ENCODE measurements at places on chromosomes 11 and 22. TPM values are rescaled to one million over a fixed set of nuclear protein-coding genes. Genes with fewer than 3 reads are reported as not detected.

- ATAC-seq, result no peak
These were observed 1151.2 kb upstream of the CCDC90B start for GRCh38 chr11:84437071-84437980.

- no peak for ATAC-seq
These were observed 3.9 kb downstream of the TENM4 start for GRCh38 chr11:79436919-79437277.

DNA sequence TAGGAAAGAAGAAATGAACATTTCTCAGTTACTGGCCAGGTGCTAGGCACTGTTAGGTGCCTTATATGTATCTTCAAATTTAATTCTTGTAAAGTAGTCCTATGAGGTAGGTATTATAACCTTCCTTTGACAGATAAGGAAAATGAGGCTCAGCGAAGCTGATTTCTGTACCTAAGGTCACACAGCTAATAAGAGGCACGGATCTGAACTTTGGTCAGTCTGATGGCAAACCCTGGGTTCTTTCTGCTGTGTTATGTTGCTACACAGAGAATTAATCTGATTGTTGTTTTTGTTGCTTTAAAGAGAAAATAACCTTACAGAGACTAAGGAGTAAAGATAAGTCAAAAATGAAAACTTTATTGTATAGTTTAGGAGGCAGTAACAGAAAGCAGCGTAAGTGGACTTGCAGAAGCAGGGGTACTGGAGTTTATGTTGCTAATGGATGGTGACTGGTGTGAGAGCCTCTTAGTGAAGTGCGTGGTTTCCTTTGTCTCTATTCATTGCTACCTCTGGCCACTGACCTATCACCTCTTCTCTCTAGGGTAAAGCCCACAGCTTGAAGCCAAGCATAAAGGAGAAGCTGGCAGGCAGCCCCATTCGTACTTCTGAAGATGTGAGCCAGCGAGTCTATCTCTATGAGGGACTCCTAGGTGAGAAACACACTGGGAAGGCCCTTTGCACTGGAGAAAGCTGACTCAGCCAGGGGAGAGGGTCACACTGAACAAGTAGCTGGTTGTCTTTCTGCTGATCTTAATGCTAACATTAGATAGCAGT is 38.3 kb downstream of the MADD start:
- no peak for ATAC-seq

- no peak for ATAC-seq
These were observed 132.1 kb upstream of the PAX6 start for GRCh38 chr11:31943056-31943780.

DNA sequence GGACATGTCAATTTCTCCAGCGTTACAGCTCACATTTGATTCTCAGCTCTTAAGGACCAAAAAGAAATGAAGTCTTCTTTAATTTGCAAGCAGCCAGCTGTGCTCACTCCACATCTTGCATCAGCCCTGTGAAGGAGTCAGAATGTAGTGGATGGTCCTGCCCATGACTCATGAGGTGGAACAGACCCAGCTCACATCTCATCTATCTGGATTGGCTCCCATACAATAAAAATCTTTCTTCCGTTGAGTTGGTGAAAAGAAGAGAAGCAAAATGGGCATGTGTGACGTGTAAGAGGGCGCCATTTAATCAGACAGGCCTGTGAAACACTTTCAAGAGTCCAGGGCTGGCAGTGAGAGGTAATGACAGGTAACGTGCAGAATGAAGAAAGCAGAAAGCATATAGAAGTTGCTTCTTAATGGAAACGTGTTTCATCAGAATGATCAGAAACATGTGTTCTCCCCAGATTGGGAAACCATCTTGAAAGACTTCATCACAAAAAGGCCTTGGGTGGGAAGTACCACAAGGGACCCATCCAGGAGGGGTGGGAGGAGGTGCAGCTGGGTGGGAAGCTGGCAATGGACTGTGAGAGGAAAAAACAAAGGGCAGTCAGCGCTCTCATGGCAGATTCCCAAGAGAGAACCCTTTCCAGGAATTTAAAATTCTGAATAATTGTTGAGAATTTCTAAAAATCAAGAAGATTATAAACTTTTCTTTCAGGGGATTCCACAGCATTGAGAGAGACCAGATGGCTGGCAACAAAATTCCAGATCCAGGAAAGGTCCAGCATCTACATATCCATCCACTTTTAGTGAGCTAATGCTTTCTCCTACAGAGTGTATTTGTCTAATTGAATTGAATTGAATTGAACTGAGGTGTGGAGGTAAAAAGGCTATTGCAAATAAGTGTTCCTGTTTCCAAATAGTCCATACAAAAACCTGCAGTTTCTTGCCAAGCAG is 57.0 kb downstream of the ETS1 start:
- ATAC-seq, result peak; percentile 56

DNA sequence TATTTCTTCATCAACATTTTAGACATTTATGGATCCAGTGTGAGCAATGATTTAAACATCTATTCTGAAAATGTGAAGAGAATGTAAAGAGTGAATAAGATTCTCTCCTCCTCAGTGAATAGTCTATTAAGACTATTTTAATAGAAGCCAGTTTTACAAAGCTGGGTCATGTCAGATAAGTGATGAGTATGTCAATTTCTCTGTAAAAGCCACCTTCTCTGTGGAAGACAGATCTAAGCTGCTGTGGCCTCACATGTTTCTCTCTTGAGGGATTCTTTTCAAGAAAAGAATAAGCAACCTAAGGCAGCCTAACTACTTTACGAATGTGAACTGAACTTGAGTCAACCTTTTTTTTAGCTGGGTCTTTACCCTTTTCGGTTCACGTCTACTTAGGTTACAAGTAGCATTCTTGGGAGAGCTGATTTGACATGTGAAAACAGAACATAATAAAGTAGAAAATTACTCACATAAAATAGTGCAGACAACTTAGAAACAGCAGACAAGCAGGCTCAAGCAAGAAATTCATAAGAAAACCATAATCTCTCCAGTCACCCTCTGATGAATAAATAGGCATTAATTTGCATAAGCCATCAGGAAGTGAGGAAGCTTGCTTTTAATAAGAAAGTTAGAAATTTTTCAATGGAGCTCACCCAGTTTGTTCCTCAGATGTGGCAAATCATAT is 9.9 kb downstream of the CTSC start:
- ATAC-seq, result no peak

GRCh38 chr22:20728523-20729190 is 45.3 kb upstream of the SERPIND1 start:
- ATAC-seq, result no peak

DNA sequence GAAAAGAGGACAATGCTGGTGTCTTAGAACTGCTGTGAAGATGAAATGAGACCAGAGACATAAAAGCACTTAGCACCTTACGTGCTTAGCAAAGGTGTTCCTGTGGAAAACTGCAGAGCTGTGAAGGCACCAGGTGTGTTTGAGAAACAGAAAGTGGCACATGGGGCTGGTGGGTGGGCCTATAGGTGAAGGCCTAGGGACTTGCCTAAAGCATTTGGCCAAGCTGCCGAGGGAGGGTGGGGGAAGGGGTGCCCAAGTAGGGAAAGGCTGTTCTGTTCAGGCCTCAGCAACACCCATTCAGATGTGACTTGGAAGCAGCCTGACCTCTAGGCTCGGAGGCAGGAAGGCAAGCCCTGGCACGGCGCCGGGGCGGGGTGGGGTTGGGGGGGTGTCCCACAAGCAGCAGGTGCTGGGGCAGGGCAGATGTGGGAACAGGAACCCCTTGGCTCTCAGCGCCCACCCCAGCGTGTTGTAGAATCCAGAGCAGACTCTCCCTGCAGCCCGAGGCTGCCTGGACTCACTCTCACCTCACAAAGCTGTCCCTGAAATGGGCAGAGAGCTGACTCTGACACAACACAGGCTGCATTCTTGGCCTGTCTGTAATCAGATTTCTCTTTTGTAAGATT is 366.7 kb upstream of the NARS2 start:
- no peak for ATAC-seq

DNA sequence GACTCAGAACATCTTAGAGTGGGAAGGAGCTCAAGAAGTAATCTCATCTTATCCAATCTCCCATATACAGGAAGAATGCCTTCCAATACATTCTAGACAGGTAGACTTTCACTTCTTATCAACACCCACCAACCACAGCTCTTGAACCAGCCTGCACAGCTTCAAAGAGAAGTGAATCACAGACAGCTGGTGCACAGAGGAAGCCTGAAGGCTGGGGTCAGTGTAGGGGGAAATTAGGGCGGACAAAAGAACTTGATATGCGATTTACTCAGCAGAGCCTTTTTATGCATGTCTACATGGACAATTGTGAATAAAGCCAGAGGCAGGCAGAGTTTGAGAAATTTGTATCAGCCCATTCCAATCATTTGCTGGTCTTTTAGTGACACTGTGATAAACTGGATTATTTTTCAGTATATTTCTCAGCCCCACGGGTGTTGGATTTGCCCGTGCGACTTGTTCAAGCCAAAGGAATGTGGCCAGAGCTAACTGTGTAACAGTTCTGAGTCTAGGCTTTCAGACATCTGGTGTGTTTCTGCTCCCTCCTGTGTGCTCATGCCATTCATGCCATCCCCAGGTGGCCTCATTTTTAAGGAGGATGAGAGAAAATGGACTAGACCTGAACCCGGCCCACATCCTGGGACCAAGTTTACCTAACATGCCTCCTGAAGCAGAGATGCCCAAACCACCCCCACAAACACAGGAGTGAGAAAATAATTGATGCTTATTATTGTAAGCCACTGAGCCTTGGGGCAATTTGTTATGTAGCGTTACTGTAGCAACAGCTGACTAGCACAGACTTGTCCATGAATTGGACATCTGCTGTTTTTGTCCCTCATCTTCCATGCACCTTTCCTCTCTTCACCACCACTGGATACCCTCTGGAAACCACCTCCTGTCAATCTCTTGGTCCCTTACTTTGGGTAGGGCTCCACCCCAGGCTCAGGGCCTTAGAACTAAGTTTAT is 137.5 kb upstream of the HSD17B12 start:
- ATAC-seq, result no peak

GRCh38 chr11:95361180-95361579 is 130.2 kb upstream of the SESN3 start:
- ATAC-seq, result no peak

DNA sequence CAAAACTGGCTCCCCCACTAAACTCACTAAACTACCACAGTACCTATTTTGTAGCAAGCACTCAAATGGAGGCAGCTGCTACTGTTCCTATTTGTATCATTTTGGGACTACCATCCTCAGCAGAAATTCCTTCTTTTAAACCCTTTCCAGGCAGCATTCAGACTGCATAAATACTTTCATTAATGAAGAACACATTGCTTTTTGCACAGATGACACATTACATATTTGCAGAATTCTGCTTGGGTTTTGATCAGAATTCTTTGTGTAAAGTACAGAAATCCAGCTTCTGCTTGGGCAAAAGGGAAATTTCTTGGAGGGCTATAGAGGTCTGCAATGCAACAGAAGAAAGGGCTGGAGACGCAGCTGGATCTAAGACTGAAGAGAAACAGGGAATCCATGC is 24.2 kb downstream of the RBX1 start:
- no peak for ATAC-seq

- ATAC-seq, result no peak
These were observed 23.5 kb downstream of the BBOX1 start for GRCh38 chr11:27064086-27064485.

DNA sequence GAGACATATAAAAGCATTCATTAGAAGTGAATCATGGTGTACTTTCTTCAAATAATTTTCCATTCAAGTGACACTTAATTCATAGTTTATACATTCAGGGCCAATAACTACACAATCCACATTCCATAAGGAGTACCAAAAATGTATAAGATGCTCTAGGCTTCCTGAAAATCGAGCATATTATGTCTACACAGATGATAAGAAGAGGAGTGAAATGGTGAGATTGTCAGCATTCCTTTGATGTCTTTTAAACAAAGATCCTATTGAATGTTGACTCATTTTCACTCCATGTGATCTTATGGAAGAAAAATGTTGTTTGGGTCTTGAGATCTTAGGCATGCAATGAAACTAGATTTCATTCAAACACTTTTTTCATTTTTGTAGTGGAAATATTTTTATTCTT is 843.2 kb downstream of the KCNA4 start:
- ATAC-seq, result no peak

- ATAC-seq, result no peak
These were observed 6.8 kb upstream of the ZBED5 start for GRCh38 chr11:10864688-10865087.

DNA sequence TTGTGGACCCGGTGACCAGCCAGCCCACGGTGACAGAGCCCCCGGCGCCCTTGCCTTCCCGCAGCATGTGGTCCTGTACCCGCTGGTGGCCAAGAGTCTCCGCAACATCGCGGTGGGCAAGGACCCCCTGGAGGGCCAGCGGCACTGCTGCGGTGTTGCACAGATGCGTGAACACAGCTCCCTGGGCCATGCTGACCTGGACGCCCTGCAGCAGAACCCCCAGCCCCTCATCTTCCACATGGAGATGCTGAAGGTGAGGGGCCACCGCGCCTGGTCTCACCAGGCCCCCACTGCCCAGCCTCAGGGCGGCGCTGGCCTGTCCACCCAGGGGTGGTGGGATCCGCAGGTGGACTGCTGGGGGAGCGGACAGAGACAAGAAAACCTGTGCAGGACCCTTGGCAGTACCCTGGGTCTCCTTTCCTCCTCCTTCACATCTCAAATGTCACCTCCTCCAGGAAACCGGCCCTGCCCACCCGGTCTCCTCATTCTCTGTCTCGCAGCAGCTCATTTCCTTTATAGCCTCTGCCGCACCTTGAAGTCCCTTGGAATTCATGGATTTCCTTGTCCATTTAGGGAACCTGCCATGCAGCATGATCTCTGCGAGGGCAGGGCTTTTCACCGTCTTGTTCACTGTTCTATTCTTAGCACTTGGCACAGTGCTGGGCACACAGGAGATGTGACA is 6.5 kb downstream of the AIP start:
- ATAC-seq, result no peak

GRCh38 chr11:1117992-1118391 is 39.8 kb upstream of the MUC5AC start:
- no peak for ATAC-seq

PRG3 gene
- not detected for total RNA-seq
